Hypothalamus (tissue), 51 donors: ENCODE measurements at places on chromosomes 3 and 15.

- no peak for DNase-seq
Measured at GRCh38 chr3:133880287-133880686, 15.4 kb downstream of the RAB6B start.

DNA sequence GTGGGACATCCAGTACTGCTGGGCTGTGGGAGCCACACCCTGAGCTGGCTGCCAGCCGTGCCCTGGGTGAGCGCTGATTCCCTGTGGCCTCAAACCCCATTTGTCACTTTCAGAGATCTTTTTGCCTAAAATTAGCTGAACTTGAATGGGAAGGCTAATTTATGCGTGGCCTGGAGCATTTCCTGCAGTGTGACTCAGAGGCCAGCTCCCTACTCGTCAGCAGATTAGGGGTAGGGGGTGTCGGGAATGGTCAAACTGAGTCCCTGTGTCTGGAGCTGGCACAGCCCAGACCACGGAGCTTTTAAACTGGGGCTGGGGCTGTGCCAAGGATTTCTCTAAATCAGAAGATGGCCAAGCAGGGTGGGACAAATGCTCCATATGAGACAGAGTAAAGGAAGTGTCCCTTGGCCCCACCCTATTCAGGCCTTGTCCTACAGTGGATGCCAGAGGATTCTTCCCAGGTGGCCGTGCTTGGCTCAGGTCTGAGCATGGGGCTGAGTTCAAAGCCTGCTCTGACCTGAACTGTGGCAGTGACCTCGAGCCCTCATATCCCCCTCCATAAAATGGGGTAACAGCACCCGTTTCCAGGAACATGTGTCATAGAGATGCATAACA, 59.7 kb downstream of the ATP2B2 start:
- no peak for DNase-seq

DNA sequence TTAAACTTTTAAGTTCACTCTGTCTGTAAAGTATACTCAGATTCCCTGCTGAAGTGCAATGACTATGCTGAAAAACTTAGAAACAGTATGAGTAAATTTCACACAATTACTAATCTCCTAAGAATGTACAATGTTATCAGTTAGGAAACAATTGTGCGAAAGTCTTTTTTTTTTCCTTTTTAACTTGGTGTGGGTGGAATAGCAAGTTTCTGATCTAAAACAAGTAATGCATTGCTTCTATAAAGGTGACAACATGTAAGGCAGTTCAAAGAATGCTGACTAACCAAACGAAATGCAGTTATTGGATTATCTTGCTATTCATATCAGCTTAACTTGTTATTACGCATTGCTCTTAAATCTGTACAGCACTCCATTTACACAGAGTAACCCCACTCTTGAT, 19.3 kb upstream of the SLC12A8 start:
- no peak for DNase-seq

DNA sequence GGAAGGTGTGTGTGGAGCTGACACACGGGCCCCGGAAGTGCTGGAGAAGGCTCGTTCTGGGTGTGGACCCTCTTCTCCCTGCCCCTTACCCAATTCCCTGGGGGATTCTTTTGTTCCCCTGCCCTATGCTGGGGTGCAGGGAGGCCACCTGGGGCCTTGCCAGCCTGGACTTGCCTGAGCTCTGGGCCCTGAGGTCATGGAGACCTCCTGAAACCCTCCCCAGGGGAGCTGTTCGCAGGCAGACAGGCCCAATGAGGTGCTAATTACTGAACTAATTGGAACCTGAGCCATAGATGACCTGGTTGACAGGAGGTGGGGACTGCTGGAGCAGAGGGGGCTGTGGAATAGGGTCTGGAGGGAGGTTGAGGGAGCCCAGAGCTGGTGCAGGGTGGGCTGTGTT, 9.4 kb upstream of the C15orf39 start:
- DNase-seq, result no peak

GRCh38 chr3:133868758-133869475, 26.8 kb downstream of the RAB6B start:
- DNase-seq, result no peak

DNA sequence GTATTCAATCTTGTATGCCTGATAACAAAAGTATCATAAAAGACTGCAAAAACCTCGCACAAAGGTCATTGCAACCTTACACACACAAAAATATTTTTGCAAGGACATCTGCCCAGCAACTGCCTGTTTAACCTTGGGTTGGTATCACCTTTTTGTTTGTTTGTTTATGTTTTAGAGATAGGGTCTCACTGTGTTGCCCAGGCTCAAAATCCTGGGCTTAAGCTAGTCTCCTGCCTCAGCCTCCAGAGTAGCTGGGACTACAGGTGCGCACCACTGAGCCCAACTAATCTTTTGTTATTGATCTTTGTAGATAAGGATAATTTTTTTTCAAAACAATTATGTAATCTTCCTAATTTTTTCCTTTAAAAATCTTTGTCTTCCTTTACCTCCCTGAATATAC, 54.2 kb downstream of the SPTSSB start:
- no peak for DNase-seq

DNA sequence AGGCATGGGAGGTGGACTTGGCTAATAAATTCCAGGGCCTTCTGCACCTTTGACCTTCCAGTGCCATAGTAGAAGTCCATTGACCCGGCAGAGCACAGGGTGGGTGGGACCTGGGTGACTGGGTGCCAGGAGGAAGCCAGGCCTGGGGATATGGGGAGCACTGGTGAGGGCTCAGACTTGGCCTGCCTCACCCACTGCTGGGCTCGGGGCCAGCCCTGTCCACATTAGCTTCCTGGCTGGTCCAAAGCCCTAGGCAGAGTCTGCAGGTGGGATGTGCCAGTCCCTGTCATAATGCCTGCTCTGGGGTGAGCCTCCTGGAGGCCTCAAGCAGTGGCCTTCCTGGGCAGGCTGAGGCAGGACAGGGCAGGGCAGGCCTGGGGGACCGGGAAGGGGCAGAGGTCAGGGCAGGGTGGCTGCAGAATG, 38.1 kb upstream of the CHRNB4 start:
- no peak for DNase-seq

DNA sequence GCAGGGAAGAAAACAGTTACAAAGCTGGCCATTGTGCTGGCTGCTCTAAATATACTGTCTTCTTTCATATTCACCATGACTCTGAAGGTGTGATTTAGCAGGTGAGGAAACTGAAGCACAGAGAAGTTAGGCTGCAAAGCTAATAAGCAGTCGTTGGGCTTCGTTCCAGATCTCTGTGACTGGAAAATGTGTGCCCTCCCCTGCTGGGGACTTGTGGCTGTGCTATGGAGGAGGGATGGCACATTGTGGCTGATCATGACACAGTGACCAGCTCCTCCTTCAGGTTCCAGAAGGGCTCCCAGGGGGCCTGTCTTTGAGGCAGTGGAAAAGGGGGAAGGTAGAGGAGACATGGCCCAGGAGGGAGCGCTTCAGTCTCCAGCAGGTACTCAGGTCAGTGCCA, 19.2 kb downstream of the PXK start:
- no peak for DNase-seq
